ENCODE measurements at places on chromosomes 4 and X.
A peak's percentile ranks its signal among the peaks of the same experiment; 100 is the strongest.

DNA sequence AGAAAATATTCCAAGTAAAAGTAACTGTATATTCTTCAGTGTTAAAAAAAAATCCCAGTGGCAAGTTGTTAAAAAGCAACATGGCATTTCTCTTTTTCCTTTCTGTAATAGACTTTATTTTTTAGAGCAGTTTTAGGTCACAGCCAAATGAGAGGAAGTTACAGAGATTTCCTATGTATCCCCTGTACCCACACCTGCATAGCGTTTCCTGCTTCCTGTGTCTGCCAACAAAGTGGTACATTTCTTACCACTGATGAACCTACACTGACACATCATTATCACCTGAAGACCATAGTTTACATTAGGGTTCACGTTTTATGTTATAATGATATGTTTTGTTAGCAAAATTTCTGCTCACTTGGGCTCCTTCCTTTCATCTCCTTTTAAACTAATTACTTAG is 124.7 kb downstream of the GPAT3 start:
- no peak for DNase-seq
- H3K4me1 ChIP-seq, result no peaks in the 10 kb centered on the region
- peaks cover 4% of the 10 kb centered on the region for H3K27me3 ChIP-seq
- no peak overlapping the region for H3K4me3 ChIP-seq
- no peaks in the 10 kb centered on the region for H3K36me3 ChIP-seq

- H3K27ac ChIP-seq, result no peak overlapping the region
- H3K27me3 ChIP-seq, result no peaks in the 10 kb centered on the region
These were observed 245.5 kb downstream of the ANK2 start for GRCh38 chr4:113294908-113295307.

DNA sequence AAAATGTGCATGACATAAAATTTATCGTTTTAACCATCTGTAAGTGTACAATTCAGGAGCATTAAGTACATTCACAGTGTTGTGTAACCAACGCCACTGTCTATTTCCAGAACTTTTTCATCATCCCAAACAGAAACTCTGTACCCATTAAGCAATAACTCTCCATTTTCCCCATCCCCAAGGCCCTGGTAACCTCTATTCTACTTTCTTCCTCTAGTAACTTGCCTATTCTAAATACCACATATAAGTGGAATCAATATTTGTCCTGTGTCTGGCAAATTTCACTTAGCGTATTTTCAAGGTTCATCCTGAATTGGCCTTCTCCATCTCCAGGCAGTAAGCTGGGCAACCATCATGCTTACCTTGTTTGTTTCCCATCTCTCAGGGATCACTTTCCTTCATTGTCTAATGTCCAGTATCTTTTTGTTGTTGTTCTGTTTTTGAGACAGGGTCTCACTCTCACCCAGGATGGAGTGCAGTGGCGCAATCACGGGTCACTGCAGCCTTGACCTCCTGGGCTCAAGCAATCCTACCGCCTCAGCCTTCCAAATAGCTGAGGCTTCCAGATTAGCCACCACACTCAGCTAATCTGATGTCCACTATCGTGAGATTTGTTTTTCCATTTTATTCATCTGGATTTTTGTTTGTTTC is 17.7 kb upstream of the GRIPAP1 start:
- H3K27ac ChIP-seq, result no peak overlapping the region
- H3K4me3 ChIP-seq, result no peak overlapping the region
- DNase-seq, result no peak
- H3K36me3 ChIP-seq, result peaks cover 4% of the 10 kb centered on the region
- no peaks in the 10 kb centered on the region for H3K4me1 ChIP-seq

DNA sequence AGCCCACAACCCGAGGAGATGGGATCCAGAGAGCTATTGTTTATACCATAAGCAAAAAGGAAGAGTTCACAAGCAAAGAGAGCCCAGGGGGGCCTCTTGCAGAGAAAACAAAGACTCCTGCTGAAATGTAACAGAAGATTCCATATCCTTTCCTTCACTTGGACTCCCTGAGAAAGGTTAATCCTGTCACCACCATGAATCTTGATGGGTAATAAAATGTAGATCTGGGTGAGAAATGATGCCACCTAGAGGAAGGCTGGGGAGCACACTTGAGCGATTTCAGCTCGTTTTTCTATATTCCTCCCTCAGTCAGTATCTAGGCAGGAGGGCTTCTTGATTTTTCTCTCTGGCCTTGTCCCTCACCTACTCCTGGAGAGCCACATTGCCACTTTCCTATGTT is 10.2 kb upstream of the KCNE5 start:
- no peaks in the 10 kb centered on the region for H3K27me3 ChIP-seq
- no peaks in the 10 kb centered on the region for H3K36me3 ChIP-seq
- DNase-seq, result peak; percentile 5
- no peak overlapping the region for H3K4me3 ChIP-seq

- peaks cover 53% of the 10 kb centered on the region for H3K36me3 ChIP-seq
- DNase-seq, result no peak
- no peak overlapping the region for H3K4me3 ChIP-seq
These were observed 8.6 kb downstream of the NOP14 start for GRCh38 chr4:2954358-2955185.

DNA sequence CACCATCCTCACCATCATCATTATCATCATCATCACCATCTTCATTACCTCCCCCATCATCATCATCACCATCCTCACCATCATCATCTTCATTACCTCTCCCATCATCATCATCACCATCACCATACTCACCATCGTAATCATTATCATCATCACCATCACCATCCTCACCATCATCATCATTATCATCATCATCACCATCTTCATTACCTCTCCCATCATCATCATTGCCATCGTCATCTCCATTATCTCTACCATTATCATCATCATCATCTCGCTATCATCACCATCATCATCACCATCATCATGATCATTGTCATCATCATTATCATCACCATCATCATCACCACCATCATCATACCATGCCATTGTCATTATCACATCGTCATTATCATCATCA is 362.9 kb downstream of the DHRSX start:
- no peaks in the 10 kb centered on the region for H3K36me3 ChIP-seq
- no peak overlapping the region for H3K4me3 ChIP-seq
- no peaks in the 10 kb centered on the region for H3K4me1 ChIP-seq
- H3K27ac ChIP-seq, result no peak overlapping the region
- H3K27me3 ChIP-seq, result no peaks in the 10 kb centered on the region

DNA sequence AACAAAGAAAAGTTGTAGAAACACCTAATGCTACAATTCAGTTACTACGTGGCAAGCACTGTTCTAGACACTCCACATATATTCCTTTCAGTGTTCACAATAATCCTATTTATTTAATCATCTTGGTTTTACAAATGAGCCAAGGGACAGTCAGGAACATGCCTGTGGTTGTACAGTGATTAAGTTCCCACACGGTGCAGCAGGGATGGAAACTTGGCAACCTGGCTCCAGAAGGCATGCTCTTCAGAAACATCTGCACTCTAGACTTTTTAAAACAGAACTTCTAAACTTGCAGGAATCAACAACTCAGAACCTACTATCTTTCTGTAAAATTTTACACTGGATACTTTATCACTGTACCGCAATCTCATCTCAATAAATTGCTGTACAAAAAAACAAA is 32.1 kb downstream of the TAPT1 start:
- H3K36me3 ChIP-seq, result peaks cover 6% of the 10 kb centered on the region
- peak; percentile 16 for DNase-seq
- H3K4me1 ChIP-seq, result no peaks in the 10 kb centered on the region
- H3K27me3 ChIP-seq, result no peaks in the 10 kb centered on the region
- H3K4me3 ChIP-seq, result no peak overlapping the region

DNA sequence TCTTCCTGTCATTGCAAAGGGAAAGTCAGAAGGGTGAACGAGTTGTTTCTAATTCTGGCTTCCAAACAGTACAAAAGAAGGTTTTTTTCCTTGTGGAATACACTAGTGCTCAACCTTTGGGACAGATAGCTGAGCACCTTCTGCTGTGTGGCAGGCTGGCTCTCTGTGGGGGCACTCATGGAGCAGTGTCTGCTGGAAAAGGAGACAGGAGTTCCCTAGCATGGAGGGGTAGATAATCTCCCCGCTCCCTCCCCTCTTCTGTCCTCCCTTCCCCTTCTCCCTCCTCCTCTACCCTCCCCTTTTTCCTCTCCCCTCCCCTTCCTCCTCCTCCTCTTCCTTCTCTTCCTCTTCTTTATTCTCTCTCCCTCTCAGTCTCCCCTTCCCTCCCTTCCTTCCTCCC is 62.4 kb upstream of the MTM1 start:
- peaks cover 3% of the 10 kb centered on the region for H3K36me3 ChIP-seq
- H3K27ac ChIP-seq, result no peak overlapping the region
- H3K4me1 ChIP-seq, result peaks cover 6% of the 10 kb centered on the region
- no peak for DNase-seq

DNA sequence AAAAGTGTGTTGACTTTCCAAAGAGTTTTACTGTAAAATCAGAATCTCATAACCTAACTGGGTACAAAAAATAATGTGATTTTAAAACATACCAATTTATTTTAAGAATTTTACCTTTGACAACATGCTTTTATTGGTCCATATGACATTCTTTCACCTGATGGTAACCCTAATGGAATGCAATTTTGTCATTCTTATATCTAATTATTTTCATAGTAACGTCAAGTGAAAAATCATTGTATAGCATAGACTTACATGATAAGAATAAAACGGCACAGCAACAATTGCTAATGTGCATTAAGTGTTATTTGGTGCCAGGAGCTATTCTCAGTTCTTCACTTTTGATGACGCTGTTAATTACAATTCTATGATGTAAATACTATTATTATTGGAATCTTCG is 13.6 kb downstream of the UNC5C start:
- H3K27ac ChIP-seq, result no peak overlapping the region
- no peaks in the 10 kb centered on the region for H3K27me3 ChIP-seq
- H3K4me3 ChIP-seq, result no peak overlapping the region
- DNase-seq, result no peak
- no peaks in the 10 kb centered on the region for H3K4me1 ChIP-seq

DNA sequence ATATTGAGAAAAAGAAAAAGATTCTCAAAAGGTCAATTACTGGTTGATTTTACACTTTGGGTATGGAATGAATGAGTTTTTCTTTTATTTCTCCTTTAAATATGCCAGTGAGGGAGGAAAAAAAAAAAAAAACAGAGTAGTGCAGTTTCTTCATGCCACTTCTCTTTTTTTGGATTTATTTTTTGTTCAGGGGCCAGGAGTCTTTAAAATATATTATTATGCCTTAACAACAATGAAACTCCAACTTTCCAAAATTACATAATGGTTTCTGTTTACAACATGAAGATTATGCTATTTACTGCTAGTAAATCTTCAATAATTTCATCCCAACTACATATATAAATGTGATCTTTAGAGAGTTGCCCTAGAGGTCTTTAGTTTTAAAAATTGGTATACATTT is 31.9 kb downstream of the DTHD1 start:
- H3K4me1 ChIP-seq, result no peaks in the 10 kb centered on the region
- no peak overlapping the region for H3K4me3 ChIP-seq
- no peaks in the 10 kb centered on the region for H3K27me3 ChIP-seq

GRCh38 chr4:146033149-146033548 is 94.5 kb upstream of the ZNF827 start:
- no peaks in the 10 kb centered on the region for H3K4me1 ChIP-seq
- no peak overlapping the region for H3K27ac ChIP-seq
- H3K4me3 ChIP-seq, result no peak overlapping the region
- no peak for DNase-seq
- H3K27me3 ChIP-seq, result no peaks in the 10 kb centered on the region

DNA sequence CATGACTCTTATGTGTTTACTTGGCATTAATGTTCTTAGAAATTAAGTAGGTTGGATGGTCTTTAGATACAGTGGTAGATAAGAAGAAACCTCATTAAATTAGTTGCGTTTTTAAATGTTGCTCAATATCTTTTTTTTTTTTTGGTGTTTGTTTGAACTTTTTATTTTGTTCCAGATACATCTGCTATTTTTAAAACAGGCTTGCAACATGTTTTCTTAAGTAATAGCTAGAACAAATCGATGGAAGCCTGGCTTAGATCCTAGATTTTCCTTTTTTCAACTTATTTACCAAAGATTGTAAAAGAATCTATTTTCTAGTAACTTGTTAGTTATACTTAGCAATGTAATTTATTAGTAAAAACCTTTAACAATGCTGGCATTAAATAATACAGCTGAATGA is 9.3 kb downstream of the CNKSR2 start:
- H3K27ac ChIP-seq, result no peak overlapping the region
- H3K4me3 ChIP-seq, result no peak overlapping the region
- H3K27me3 ChIP-seq, result no peaks in the 10 kb centered on the region
- no peaks in the 10 kb centered on the region for H3K36me3 ChIP-seq
- no peak for DNase-seq
- H3K4me1 ChIP-seq, result no peaks in the 10 kb centered on the region

GRCh38 chr4:106369456-106370060 is 980 bp upstream of the GIMD1 start:
- no peaks in the 10 kb centered on the region for H3K27me3 ChIP-seq
- no peak overlapping the region for H3K4me3 ChIP-seq
- H3K27ac ChIP-seq, result no peak overlapping the region
- DNase-seq, result peak; percentile 86

GRCh38 chrX:111823128-111823527 is 52.9 kb upstream of the TRPC5OS start:
- H3K27me3 ChIP-seq, result peaks cover 5% of the 10 kb centered on the region
- peak; percentile 25 for DNase-seq
- no peak overlapping the region for H3K4me3 ChIP-seq
- H3K4me1 ChIP-seq, result no peaks in the 10 kb centered on the region

DNA sequence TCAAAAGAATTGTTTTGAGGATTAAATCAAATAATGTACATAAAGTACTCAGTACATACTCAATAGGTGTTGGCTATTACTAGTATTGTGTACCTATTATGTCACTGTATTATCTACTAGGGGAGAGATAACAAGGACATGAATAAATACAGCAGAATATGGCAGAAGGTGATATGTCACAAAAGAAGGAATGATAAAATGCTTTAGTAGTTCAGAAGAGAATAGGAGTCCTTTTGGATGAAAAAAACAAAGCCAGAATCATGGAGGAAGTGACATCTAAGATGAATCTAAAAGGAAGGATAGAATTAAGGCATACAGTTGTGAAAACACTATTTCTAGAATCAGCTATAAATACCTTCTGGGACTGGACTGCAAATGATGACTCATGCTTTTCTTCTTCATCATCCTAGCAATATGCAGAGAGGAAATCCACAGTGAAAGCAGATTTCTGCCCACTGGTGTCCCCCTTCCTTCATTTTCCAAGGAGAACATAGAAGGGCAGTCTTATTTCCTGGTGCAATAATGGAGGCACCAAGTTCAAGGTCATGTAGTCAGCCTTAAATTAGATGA is 98.7 kb downstream of the GLUD2 start:
- no peak for DNase-seq
- H3K27ac ChIP-seq, result no peak overlapping the region
- H3K4me3 ChIP-seq, result no peak overlapping the region
- no peaks in the 10 kb centered on the region for H3K36me3 ChIP-seq

DNA sequence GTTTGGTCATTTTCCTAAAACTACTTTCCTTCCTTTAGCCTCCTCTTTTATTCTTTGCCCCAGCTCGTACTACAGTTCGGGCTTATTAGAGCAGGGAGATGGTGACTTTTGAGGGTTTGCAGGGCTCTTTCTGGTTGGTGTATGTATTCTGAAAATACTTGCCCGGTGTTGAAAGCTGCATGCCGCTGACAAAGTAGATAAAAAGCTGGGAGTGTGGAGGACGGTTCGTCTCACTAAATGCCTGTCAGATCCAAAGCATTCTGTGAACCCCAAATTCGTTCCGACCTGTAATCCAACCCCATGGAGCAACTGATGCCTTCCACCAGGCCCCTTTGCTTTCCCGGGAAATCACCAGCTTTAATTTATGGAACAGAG is 19.2 kb downstream of the TRIM2 start:
- H3K4me3 ChIP-seq, result peak overlapping the region; percentile 39
- DNase-seq, result no peak
- H3K27me3 ChIP-seq, result no peaks in the 10 kb centered on the region
- peaks cover 10% of the 10 kb centered on the region for H3K4me1 ChIP-seq

Data from IMR-90 (cell line).